NCI-H446 (cell line): ENCODE measurements at places on chromosomes 1 and 21.

- no peak for DNase-seq
These were observed 35.2 kb upstream of the MAGOH start for GRCh38 chr1:53273526-53273925.

DNA sequence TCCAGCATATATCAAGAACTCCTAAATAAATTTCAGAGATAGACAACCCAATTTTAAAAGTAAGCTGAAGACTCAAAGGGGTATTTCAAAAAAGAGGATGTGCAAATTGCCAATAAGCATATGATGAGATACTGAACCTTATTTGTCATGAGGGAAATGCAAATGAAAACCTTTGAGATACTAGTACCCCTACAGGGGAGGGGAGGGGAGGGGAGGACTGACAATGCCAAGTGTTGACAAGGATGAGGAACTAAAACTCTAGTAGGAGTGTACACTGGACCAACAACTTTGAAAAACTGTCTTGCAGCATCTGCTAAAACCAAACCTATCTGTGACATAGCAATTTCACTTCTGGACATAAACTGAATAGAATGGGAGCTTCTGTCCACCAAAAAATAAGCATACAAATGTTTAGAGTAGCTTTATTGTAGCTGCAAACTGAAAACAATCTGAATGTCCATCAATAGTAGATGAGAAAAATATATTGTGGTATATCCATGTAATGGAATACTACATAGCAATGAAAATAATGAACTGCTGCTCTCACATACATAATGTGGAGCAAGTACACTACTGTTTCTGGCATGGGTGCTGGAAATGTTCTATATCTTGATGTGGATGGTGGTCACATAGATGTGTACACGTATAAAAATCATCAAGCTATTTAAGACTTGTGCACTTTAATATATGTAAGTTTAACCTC, 57.2 kb downstream of the CDK18 start:
- DNase-seq, result no peak

- no peak for DNase-seq
These were observed 25.3 kb downstream of the SPATA46 start for GRCh38 chr1:162351246-162351842.

- DNase-seq, result no peak
These were observed 5.9 kb downstream of the MAP7D1 start for GRCh38 chr1:36161641-36162531.

- DNase-seq, result no peak
These were observed 686.0 kb upstream of the ADGRL4 start for GRCh38 chr1:79692519-79692918.

- no peak for DNase-seq
These were observed 625.2 kb downstream of the SMYD3 start for GRCh38 chr1:245881767-245882391.

- no peak for DNase-seq
These were observed 5.7 kb upstream of the IVL start for GRCh38 chr1:152902636-152903035.

- no peak for DNase-seq
These were observed 19.8 kb downstream of the PTBP2 start for GRCh38 chr1:96741335-96741734.

DNA sequence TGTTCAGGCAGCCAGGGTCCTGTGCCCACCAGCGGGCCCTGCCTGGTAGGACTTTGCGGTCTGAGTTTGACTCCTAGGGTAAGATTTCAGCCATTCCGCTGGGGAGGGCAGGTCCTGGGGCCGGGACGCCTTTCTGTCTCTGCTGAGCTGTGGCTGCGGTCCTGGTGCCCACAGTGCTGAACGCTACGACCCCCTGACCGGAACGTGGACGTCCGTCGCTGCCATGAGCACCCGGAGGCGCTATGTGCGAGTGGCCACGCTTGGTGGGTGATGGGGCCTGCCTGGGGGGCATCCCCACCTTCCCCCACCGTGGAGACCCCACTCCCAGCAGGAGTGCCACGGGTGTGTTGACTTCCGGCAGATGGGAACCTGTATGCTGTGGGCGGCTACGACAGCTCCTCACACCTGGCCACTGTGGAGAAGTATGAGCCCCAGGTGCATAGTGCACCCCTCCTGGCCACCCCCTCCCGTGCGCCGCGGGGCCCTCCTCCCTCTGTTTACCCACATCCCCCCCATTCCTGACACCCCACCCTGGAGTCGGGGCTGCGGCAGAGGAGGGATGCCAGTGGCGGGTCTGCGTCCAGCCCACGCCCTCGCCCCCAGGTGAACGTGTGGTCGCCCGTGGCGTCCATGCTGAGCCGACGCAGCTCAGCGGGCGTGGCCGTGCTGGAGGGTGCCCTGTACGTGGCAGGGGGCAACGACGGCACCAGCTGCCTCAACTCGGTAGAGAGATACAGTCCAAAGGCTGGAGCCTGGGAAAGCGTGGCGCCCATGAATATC, 2.3 kb upstream of the PLEKHN1 start:
- no peak for DNase-seq

- DNase-seq, result no peak
These were observed 6.2 kb downstream of the KCNA3 start for GRCh38 chr1:110668549-110668948.

DNA sequence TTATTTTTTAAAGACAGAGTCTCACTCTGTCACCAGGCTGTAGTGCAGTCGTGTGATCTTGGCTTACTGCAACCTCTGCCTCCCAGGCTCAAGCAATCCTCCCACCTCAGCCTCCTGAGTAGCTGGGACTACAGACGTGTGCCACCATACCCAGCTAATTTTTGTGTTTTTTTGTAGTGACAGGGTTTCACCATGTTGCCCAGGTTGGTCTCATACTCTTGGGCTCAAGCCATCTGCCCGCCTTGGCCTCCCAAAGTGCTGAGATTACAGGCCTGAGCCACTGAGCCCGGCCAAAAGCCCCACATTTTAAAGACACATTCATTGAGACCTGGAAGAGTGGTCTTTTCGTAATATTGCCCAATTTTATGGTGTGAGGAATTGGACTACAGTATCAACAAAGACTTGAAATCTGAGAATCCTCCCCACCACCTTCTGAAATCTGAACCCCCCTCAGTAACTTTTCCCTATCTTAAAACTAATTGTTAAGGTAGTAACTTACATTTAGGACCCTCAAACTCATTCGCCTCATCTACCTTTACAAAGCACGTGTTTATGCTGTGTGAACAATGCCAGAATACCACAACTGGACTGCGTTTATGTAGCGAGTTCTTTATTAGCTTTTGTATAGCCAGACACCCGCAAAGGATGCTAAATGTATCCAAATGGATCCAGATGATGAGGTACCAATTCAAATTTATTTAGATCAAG, 2.7 kb downstream of the ERRFI1 start:
- no peak for DNase-seq

GRCh38 chr1:94118013-94118412, 2.9 kb downstream of the ABCA4 start:
- DNase-seq, result no peak
